ENCODE measurements at places on chromosomes 1 and 21.

- peak; percentile 74 for DNase-seq
Observed at GRCh38 chr1:31934706-31935629, 3.2 kb downstream of the PTP4A2 start.

DNA sequence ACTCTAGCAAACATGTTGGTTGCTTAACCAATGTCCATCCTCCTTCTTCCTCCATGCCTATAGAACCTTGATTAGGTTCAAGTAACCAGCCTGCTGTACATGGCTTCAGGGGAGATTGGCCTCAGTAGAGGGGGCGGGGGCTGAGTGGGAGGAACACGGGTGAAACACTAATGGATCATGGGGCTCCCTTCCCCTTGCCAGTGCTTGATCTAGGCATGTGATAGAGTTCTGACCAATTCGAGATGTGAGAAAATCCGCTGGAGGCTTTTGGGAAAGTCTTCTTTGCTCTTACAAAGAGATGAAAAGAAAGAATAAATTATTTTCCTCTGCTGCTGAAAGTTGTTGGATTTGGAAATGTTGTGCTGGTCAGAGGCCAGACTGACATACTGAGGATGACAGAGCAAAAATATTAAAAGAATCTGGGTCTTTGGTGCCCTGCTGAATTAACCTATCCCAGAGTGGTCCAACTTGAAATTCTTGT, 5.2 kb upstream of the OTUD7B start:
- no peak for DNase-seq

GRCh38 chr1:212461916-212462660, 29.4 kb downstream of the NENF start:
- no peak for DNase-seq

GRCh38 chr1:219086956-219087469, 86.7 kb upstream of the LYPLAL1 start:
- no peak for DNase-seq

- DNase-seq, result peak; percentile 43
Observed at GRCh38 chr1:15836772-15837669, 10.5 kb upstream of the SPEN start.

DNA sequence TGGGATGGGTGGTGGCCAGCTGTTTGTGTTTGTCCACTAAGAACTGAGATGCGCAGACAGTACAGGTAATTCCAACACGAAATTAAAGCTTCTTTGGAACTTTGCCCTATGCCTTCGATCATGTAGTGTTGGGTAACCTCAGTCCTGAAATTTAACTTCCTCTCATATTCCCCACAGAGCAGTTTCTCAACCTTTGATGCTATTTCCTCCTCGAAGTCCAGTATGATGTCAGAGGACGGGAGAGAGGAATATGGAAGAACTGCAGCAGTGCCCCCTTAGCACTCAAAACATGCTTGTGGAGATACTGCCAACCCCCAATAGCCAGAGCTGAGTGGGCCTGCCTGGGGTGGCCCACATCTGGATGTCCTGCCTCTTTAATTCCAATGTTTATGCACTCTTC, 3.6 kb downstream of the LPAR3 start:
- DNase-seq, result no peak

- DNase-seq, result no peak
Observed at GRCh38 chr1:94329276-94329675, 88.9 kb upstream of the ABCD3 start.

DNA sequence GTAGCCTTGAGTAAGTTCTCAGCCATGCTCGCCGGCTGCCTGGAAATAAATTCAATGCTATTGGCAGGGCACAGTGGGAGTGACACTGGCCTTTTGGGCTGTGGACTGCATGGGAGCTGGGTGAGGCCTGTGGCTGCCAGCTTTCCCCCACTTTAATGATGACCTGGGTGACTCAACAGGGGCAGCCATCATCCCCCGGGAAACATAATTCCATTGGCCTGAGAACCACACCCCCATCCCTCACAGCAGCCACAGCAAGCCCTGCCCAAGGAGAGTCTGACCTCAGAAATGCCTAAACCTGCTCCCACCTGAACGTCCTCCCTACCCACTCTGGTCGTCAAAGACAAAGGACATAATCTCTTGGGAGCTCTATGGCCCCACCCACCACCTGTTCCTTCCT, 384.0 kb downstream of the LTN1 start:
- no peak for DNase-seq

GRCh38 chr1:158203693-158204457, 23.2 kb downstream of the CD1D start:
- peak; percentile 52 for DNase-seq

- DNase-seq, result no peak
Observed at GRCh38 chr1:41294216-41294615, 52.1 kb upstream of the SCMH1 start.

DNA sequence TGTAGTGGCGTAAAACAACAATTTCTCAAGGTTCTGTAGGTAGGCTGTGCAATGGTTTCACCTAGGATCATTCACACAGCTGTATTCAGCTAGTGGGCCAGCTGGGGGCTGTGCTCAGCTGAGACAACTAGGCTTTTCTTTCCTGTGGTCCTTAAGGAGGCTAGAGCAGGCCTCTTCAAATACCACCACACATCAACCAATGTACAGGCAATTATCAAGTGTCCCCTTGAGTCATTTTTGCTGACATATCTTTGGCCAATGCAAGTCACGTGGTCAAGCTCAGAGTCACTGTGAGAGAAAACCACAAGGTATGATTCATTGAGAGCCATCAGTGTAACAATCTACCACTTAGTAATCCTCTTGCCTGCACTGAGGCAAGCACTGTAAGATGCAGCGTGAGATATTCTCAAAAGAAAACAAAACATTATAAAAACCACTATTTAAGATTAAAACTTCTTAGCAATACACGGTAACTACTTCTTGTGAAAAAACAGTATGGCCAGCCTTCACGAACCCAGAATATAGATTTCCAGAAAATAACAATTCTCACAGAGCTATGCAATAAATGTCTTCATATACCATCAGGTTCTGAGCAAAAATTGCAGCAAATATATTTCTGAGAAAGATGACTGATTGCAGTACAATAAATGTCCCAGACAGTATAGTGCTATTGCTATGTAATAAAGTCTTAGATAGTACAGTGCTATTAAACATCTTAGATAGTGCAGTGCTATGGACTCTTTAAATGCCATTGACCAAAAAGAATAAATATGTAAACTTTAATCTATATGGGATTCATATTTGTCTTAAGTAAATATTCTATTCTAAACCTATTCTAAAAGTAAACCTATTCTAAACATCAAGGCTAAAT, 55.3 kb downstream of the NME7 start:
- peak; percentile 87 for DNase-seq

GRCh38 chr1:6205849-6206519, at the start of gene RNF207:
RNF207 (plus strand) TSS chr1:6206119; CDS start chr1:6206536, 417 bp downstream.
- peak; percentile 81 for DNase-seq

- DNase-seq, result no peak
Observed at GRCh38 chr1:21955501-21956281, 18.6 kb upstream of the HSPG2 start.

DNA sequence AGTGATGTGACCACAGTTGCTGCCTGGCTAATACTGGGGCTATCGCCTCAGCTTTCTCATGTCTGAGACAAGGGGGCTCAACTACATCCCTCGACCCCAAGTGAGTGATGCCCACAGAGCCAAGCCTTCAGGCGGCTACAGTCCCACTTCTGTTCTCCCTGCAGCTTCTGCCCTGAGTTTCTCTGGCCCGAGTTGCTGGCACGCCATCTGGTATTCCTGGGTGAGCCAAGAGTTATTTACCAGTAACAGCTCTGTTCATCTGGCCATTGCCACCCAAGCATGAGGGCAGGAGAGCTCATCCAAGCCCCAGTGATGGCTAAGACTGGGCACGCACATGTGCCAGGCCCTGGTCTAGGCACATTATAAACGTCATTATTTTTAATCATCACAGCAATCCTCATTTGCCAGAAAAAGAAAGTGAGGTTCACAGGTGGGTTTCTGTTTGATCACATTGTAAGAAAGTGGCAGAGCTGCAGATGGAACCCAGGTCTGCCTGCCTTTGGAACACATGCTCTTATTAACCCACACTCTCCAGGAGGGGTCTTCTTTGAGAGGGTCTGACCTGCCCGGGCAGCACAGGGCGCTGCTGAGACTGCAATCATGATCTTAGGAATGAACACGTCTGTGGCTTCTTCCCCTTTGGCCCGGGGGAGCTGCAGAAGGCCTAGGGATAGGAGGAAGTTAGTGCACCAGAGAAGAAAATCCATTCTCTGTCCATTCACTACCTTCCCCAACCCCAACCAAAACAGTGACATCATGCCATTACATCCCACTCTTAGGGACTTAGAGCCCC, 27.5 kb downstream of the KCND3 start:
- no peak for DNase-seq

- DNase-seq, result no peak
Observed at GRCh38 chr21:45050345-45050796, 24.0 kb upstream of the ADARB1 start.

DNA sequence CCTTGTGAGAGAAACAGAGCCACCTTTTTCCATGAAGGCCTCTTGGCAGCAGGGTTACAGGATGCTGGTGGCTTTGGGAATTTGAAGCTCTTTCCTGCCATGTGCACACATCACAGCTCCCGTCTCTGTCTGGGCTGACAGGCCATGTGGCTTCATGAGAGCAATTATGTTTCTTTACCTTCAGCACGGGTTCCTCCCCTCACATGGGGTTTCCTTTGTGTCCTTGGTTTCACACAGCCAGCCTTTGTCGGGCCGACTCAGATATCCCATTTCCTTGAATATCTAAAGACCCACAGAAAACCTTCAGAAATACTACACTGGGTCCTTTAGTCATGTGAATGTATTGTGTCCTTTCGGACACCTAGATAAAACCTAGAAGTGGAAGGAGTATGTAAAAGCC, 7.1 kb downstream of the CLIC6 start:
- no peak for DNase-seq

DNA sequence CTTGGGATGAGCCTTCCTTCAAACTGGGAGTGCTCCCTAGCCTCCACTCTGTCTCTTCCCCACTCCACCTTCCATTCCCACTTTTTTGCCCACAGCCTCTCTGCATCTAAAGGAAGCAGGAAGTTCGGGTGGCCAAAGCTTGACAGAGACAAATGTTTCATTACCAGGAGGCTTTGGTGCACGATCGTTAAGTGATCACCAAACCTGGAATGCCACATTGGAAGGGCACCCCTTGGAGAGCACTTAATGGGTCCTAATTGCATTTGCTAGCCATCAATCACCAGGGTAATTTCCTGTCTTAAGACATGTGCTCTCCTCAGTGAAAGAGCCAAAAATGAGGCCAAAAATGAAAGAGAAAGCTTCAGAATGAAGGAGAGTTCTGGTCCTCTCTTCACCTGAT, 206.5 kb downstream of the TNR start:
- no peak for DNase-seq

GRCh38 chr1:184982002-184982954, 8.0 kb upstream of the NIBAN1 start:
- DNase-seq, result peak; percentile 85

DNA sequence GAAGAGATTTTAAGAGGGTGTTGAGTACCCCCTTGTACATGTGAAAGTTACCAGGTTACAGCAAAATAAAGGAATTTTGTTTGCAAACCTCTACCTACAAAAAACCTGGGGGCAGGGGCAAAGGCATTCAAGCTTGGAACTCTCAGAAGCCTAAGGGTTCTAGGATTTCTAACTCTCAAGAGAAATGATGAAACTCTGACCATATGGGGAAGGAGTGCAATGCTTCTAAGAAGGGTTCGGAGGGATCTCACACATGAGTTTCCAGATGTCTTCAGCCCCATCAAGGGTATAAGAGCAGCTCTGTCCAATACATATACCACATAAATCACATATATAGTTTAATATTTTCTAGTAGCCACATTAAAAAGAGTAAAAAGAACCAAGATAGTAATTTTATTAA, 7.3 kb upstream of the FCGR2A start:
- DNase-seq, result no peak

DNA sequence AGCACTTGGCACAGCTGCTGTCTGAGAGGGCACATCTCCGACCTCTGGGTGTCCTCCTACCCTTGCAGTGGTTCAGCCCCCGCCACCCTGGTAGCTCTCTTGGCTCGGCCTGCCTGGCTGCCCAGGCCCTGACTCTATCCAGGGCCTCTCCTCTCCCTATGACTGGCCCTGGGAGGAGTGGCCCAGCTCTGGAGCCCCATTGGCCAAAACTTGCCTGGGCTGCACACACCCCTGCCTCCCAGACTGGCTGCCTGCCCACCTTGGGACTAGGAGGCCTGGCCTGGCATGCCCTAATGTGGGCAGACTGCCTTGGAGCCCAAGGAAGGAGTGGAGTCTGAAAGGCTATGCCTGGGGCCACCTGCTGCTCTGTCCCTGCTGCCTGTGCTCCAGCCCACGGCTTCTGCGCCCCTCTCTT, 33.6 kb downstream of the ACOT11 start:
- no peak for DNase-seq

- DNase-seq, result no peak
Observed at GRCh38 chr1:232715154-232715553, 85.2 kb upstream of the SIPA1L2 start.

DNA sequence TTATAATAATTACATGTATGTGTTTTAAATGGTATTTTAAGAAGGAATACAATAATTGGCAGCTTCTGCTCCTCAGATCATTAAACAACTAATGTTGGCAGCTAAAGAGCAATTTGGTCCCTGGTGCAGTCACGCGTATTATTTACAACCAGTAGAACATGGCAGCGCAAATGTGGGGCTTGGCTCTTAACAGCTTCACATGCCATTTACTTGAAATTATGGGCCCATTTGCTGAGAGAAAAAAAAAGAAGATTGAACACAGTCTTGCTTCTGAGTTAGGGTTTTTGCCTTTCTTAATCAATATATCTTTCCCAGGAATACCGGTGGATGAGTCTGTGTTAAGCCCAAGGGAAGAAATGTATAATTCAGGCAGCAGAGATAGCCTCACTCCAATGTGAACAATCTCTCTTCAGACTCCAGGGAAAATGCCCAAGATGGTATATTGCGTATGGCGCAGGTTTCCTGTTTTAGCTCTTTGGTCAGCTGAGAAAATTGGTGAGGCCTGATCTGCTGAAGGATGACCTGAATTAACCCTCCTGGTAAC, 174.5 kb downstream of the DISC1 start:
- DNase-seq, result no peak

DNA sequence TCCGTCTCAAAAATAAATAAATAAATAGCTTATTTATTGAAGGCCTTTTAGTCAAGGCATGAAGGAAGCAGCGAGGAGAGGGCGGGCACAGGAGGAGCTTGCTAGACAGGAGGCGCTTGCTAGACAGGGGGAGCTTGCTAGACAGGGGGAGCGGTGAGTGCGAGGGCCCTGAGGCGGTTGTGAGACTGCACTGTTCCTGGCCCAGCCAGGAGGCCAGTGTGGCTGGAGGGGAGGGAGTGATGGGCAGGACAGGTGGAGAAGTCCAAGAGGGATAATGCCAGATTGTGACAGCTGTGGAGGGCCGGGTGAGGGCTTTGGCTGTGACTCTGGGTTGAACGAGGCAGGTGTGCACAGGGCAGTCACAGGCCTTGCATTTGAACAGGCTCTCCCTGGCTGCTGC, 18.2 kb downstream of the KIF17 start:
- DNase-seq, result no peak

DNA sequence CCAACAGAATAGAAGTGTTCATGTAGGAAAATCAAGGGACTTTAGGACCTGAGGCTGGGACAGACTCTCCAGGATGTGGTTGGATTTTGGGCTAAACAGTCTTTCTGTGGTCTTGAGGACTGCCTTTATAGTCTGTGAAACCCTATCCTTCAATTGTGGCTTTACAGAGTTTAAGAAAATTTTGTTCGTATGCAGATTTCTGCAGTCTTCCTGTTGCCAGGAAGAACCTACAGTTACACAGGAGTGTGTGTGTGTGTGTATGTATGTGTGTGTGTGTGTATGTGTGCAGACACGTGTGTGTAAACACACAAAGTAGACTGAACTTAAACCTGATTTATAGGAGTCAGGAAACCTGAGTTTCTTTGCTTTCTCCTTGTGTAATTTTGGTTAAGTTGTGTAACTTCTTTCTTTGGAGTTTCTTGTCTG, 22.8 kb downstream of the NEK7 start:
- peak; percentile 50 for DNase-seq

Data from activated CD4-positive, alpha-beta T cell treated with anti-CD3 and anti-CD28 coated beads, Interleukin-10, Interleukin-2, amounts not matched to agents 100 ng/mL and 50 ng/mL, durations not matched to agents 16 hours and 8 hours (primary cell).